ENCODE measurements at places on chromosomes 16 and 17. TPM values are rescaled to one million over a fixed set of nuclear protein-coding genes. Genes with fewer than 3 reads are reported as not detected.

SLC25A11 gene
- 83.0 TPM for total RNA-seq

GNG13 gene
- total RNA-seq = not detected

KRT25 gene
- total RNA-seq = not detected

SOX8 gene
- 0.87 TPM for total RNA-seq

ARHGDIG gene
- 4.5 TPM for total RNA-seq

ARSG gene
- 2.9 TPM for total RNA-seq

PNMT gene
- 0.96 TPM for total RNA-seq

CD300H gene
- not detected for total RNA-seq

NPIPA5 gene
- 1.4 TPM for total RNA-seq

KRT15 gene
- total RNA-seq = 18.7 TPM

PYCARD gene
- total RNA-seq = not detected

SLX4 gene
- total RNA-seq = 5.1 TPM

GAS2L2 gene
- total RNA-seq = not detected

SLC12A3 gene
- not detected for total RNA-seq

HOXB1 gene
- total RNA-seq = not detected

AGRP gene
- not detected for total RNA-seq

PYY gene
- not detected for total RNA-seq

CIITA gene
- 21.2 TPM for total RNA-seq

PRDM7 gene
- not detected for total RNA-seq

EXOC7 gene
- 70.1 TPM for total RNA-seq

ZP2 gene
- total RNA-seq = not detected

BAIAP3 gene
- 2.0 TPM for total RNA-seq

THRA gene
- 12.4 TPM for total RNA-seq

SPN gene
- 1.8 TPM for total RNA-seq

KRTAP2-3 gene
- total RNA-seq = 0.29 TPM
